Cardiac fibroblast (primary cell): ENCODE measurements at places on chromosomes 12 and 14.

GRCh38 chr12:131084341-131085011 is 130.8 kb downstream of the ADGRD1 start:
- no peak for DNase-seq

DNA sequence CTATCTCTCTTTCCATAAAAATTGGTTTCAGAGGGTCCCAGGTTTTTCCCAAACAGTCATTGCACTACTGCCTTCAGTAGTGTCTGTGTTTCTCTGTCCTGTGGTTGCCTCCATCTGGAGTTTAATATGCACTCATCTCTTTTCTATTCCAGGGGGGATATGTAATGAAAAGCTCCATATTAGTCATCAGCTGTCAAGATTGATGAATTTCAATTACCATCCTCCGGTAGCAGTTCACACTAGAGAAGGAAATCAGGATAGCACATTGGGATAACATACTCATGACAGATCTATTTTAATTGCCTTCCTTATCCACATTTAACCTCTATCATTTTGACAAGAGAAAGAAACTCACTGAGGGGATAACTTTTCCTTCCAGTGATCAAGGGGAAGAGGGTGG is 589.0 kb upstream of the SEL1L start:
- DNase-seq, result no peak

- peak; percentile 55 for DNase-seq
Observed at GRCh38 chr12:6047249-6048237, 76.9 kb downstream of the VWF start.

GRCh38 chr12:67531051-67531450 is 117.5 kb upstream of the DYRK2 start:
- DNase-seq, result no peak

- DNase-seq, result peak; percentile 27
Observed at GRCh38 chr12:124862768-124863415, 772 bp downstream of the SCARB1 start.

DNA sequence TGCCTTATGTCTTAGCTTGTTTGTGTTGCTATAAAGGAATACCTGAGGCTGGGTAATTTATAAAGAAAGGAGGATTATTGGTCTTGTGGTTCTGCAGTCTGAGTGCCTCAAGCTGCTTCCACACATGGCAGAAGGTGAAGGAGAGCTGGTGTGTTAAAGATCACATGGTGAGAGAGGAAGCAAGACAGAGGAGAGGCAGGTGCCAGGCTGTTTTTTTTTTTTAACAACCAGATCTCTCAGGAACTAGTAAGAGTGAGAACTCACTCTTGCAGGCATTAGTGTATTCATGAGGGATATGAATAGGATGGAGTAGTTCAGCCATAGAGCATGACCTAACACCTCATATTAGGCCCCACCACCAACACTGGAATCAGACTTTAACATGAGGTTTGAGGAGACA is 123.4 kb downstream of the CMAS start:
- DNase-seq, result no peak

GRCh38 chr12:92845329-92845728 is 83.8 kb downstream of the EEA1 start:
- no peak for DNase-seq

DNA sequence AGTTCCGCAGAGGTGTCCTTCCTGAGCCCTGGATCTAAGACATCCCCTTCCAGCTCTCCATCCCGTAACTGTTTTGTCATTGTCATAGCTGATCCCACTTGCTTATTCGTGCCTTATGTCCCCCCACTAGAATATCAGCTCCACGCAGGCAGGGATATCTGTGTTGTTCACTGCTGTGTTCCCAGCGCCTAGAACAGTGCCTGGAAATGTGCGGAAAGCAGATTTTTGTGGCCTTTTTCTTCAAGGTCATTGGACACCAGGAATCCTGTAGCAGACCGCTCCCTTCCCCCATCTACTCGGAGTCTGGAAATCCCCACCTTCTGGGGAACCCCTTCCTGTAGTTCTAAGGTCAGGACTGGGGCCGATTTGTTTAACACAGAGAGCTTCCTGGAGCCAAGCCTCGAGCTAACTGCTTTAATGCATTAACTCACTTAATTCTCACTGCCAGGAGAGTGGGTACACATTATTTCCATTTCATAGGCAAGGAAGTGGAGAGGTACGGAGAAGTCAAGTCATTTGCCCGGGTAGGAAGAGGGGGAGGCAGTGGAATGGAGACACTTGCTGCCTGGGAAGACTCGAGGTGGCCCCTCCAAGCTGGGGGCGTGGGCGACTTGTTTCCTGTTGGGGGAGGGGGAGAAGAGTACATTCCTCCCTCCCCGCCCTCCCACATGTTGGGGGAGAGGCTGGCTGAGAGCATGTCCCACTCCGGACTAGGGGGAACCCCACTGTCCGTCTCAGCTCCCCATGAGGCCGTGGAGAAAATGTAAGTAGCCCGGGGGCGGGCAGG is 1.2 kb upstream of the SH2B3 start:
- DNase-seq, result no peak

- no peak for DNase-seq
Observed at GRCh38 chr14:72925815-72926291, 411 bp upstream of the DCAF4 start.

DNA sequence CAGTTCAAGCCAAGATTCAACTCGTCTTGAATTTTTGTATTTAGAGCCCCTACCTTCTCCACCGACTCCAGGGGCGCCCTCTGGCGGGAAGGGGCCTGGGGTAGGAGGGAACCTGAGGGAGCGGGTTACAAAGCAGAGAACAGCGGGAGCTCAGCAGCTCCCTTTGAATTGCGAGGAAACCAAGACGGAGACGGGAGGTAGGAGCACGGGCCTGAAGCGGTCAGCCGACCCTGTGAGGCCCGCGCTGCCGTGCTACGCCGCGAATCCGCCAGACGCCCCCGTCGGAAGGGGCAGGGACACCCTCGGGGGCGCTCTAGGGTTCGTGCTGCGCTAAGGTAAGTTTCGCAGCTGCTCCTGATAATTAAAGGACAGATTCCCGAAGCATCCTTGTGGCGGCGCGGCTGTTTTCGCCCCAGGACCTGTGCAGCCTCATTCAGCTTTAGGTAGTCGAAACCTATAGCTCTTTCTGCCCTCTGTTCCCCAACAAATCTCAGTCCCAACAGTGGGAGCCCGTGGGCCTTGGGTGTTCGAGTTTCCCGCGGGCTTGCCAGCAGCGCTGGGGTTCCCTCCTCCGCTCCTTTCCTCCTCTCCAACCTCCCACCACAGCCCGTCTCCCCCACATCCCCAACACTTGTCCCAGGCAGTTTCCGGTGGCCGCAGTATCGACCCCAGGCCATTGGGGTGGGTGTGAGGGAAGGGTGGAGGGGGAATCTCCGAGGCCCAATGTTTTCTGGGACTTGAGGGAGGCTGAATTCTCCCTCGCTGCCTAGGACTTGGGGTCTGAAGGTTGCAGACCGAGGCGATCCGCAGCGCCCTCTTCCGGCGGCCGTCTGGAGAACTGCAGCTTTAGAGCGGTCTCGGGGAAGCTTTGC is 5.1 kb upstream of the NKX2-1 start:
- DNase-seq, result no peak

GRCh38 chr14:73237786-73238423 is 599 bp downstream of the PAPLN start:
- DNase-seq, result no peak

DNA sequence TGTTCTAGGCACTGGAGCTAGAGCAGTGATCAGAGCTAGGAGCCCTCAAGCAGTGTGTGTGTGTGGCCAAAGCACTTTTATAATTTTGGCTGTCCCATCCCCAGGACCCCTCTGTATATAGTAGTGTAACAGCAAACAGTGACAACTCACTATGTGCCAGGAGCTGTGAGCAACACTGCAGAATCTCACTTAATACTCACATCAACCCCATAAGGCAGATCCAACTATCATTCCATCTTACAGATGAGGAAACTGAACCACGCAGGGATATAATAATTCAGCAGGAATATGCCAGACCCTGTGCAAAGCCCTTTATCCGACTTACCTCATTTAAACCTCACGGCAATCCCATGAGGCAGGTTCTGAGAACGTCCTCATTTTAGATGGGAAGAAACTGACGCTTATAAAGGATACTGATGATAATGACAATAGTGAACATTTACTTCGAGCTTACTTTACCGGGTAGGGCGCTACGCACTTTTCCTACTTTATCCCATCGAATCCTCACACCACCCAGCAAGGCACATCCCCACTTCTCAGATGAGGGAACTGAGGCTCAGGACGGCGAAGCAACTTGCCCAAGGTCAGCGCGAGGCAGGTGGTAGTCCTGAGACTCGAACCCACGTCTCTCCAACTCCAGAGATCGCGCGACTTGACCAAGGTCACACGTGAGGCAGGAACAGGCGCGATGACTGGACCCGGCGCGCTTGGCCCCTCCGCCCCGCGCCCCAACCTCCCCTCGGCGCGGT is 687 bp downstream of the RAB35 start:
- peak; percentile 45 for DNase-seq

- DNase-seq, result no peak
Observed at GRCh38 chr12:115233891-115234543, 550.0 kb upstream of the TBX3 start.

DNA sequence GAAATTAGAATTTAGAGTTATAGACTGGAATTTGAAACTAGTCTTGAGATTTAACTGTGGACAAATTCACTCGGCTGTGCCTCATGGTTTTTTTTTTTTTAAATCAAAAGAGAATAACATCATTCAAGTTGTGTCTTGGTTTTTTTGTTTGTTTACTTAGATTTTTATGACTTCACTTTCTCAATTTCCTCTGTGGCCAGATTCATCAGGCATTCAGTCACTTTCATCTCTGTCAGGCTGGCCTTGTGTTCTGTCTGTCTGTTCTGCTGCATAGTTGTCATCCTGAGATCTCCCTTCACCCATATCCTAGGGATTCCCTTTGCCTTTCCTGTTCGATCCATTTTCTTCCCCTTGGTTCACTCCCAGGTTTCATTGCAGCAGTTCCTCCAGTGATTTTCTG is 10.0 kb downstream of the MARK3 start:
- DNase-seq, result peak; percentile 67

DNA sequence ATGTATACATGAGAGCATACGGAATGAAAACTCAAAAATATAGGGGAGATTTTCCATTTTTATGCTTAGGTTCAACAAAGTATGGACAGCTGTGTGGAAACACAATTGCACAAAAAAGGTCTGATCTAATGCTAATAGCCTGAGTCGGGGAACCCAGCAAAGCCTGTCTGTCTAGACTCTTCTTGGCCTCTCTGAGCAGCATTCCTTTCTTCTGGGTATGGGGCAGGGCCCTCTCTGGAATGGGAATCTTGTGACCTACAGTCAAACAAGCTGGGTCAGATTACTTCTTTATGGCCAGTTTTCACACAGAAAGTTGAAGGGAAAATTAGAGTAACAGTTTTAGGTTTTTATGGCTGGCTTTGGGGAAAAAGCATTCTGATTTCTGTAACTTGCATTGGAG is 534.0 kb upstream of the LMO3 start:
- DNase-seq, result no peak

DNA sequence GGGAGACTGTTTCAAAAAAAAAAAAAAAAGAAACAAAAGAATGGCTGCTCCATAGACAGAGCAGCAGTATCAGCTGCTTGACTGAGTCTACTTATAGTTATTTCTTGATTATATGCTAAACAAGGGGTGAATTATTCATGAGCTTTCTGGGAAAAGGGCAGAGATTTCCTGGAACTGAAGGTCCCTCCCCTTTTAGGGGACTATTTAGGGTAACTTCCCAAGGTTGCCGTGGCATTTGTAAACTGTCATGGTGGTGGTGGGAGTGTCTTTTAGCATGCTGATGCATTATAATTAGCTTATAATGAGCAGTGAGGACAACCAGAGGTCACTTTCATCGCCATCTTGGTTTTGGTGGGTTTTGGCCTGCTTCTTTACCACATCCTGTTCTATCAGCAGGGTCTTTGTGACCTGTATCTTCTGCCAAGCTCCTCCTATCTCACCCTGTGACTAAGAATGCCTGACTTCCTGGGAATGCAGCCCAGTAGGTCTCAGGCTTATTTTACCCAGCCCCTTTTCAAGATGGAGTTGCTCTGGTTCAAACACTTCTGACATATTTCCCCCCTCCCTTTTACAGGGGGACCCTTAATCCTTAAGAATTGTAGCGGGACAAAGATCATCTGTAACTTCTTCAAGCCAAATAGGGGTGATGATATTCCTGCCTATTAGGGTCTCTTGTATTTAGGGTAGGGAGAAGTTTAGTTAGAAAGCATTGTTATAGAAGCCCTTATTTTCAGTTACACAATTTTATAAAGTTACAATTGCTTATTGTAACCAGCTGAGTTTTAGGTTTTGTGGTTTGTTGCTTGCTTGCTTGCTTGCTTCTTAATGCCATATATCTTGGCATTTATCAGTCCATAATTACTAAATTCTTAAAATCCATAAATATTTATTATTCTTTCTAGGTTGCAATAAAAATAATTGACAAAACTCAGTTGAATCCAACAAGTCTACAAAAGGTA is 42.5 kb downstream of the MARK3 start:
- peak; percentile 90 for DNase-seq

GRCh38 chr14:86510491-86510890 is 980.5 kb downstream of the FLRT2 start:
- DNase-seq, result no peak

DNA sequence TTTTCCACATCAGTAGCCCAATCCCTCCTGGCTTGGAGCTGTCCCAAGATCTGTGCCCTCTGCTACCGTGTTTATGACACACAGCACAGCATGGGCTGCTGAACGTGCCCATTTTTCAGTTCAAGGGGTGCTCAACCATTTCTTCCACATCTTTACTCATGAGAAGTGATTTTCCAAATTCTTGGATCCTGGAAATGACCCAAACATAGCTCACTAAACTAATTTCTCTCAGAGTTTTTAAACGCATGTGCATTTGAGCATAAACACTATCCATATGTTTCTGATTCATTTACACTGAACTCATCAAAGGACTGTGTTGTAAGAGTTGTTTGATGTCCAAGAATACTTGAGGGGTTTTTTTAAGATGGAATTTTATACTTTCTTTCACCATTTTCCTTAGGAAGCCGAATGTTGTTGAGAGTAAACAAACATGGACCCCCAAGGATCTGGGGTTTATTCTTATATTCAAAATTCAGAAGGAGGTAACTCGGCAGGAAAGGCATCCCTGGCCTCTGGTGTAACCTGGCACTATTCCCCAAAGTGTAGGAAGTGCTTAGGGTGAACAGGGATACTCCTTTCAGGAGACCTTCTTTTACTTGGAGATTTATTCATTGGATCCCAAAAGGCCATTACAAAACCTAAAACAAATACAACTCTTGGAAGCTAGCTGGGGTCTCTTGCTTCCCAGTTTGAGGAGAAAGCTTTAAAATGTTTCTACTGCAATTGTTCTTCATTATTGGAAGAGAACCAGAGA is 215.0 kb downstream of the BMP4 start:
- DNase-seq, result no peak

GRCh38 chr14:72098210-72098609 is 166.0 kb downstream of the RGS6 start:
- DNase-seq, result no peak

DNA sequence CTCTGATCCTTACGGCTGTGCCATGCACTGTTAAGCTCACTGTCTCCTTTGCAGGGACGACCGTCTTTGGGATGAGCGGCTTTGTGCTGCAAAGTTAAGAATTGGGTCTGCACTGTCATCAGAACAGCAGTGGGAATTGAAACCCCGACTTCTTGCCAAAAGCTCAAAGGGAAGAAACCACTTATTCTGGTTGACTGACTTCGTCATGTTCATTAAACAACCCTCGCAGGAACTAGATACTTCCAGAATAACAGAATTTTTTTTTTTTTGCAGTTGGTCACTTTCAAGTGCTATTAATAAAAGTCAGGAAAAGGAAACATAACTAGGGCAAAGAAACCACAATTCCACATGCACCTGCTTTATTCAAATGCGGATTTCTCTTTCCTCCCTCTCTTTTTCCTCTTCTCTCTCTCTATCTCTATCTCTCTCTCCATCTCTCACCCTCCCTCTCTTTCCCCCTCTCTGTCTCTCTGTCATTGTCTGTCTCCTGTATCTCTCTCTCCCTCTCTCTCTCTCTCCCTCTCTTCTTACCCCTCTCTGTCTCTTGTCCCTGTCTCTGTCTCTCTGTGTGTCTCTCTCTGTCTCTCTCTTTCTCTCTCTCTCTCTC is 12.3 kb upstream of the GLT1D1 start:
- no peak for DNase-seq
